ENCODE measurements at places on chromosomes 6 and 20.

DNA sequence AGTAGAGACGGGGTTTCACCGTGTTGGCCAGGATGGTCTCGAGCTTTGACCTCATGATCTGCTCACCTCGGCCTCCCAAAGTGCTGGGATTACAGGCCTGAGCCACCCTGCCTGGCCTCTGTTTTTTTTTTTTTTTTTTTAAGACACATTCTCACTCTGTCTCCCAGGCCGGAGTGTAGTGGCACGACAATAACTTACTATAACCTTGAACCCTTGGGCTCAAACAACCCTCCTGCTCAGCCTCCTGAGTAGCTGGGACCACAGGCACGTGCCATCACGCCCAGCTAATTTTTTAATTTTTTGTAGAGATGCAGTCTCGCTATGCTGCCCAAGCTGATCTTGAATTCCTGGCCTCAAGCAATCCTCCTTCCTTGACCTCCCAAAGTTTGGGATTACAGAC, 26.6 kb downstream of the CPXM1 start:
- no peak for DNase-seq

DNA sequence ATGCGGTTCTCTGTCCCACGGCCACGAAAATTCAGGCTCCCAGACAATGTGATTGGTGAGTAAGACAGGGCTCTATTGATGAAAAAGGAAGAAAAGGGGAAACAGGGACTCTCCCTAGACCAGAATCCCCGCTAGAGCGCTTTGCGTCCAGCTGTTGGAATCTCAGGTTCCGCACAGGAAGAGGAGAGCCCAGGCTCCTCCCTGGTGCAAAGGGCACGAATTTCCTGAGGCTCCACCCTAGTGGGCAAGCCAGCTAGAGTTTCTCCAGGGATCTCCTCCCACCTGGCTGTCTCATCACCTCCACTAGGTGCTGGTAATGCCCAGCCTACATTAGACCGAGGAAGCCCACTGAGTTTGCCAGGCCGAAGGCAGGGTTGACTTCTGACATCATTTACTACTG, 135.9 kb upstream of the SOX4 start:
- no peak for DNase-seq

DNA sequence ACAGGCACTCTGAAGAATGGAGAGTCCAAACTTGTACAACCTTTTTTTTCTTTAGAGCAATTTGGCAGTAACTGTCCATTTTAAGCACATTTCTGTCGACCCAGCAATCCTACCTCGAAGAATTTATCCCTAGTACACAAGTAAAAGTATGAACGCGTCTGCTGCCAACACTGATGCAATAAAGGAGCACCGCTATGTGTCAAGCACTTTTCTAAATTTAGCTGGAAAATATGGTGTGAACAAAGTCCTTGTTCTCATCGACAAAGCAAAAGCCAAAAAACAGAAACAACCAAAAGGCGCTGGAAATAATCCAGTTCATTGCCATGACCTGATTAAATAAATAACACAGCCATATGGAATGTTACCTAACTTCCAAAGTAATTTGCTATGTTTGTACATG, 1.1 kb downstream of the DPM1 start:
- DNase-seq = no peak

DNA sequence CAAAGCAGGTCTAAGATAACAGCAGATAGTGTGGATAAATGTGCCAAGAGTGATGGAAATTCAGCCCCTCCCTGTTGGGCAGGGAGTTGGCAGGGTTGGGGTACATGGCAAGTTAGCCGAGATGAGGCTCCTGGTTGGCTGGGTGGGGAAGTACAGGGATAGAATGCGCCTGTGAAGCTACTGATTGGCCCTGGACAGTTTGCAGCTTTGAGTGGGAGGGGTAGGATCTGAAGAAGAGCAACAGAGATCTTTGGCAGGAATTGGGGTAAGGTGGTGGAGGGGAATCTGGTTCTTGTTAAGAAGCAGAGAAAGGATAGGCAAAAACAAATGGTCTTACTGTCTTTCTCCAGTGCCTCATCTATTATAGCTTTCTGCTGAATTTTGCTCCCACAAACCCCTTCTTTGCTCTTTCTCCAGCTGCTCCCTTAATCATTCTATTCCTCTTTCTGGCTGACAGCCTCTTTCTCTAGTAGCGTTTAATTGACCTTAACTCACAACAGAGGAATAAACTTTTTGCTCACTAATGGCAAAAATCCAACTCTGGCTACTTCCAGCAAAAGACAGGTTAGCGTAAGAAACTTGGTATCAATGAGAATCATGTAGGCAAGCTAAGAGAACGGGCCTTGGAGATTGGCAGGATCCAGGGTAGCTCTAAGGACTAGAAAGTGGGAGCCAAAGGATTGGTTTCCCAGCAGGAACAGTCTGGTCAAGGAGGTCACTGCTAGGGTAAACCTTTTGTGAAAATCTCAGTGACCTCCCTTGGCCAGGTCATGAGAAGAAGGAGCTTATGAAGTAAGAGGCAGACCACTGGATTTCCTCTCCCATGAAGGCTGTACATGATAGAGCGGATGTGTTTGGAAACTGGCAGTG, 86.3 kb upstream of the CARMIL1 start:
- no peak for DNase-seq

DNA sequence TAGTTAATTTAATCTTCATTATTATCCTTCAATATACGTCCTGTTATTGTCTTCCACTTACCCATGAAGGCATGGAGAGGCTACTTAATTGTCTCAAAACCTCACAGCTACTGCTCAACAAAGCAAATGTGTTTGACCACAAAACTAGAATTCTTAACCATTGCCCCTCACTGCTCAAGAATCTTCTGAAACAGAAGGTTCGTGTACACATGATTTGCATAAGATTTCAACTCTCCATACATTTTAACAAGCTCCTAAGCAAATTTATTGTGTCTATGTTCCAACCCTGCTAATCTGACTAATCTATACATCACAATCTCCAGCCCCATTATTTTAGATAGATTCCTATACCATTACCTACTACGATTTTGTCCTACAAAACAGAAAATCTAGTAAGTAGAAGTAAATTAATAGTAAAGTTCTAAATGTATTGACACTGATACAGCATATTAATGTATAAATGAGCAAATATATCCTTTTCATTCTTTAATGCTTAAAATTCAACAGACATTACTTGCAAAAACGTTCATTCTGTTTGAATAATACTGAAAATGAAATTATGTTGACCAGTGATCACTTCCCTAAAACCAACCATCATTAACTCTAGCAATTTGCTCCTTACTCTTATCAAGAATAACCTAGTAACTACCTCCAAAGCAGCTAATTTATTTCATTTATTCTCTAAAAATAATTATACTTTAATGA, 89.7 kb upstream of the RNF217 start:
- no peak for DNase-seq

DNA sequence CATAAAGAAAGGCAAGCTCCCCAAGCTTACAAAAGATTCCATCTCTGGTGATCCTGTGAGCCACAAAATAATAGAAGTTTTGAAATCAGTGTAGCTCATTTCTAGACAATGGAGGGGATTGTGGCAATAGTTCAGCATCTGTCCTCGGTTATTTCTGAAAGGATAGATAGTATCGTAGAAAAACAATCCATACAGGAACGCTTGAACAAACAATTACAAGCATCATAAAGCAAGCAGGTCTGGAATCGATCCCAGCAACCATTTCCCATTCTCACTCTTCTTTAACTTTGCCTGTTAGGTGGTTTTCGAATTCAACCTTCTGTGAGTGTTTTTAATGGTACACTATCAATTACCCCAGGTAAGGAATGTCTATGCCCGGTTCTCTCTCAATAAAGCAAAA, 931.1 kb downstream of the KIF16B start:
- no peak for DNase-seq

- DNase-seq = no peak
These were observed 22.7 kb upstream of the TMEM181 start for GRCh38 chr6:158536891-158537798.

DNA sequence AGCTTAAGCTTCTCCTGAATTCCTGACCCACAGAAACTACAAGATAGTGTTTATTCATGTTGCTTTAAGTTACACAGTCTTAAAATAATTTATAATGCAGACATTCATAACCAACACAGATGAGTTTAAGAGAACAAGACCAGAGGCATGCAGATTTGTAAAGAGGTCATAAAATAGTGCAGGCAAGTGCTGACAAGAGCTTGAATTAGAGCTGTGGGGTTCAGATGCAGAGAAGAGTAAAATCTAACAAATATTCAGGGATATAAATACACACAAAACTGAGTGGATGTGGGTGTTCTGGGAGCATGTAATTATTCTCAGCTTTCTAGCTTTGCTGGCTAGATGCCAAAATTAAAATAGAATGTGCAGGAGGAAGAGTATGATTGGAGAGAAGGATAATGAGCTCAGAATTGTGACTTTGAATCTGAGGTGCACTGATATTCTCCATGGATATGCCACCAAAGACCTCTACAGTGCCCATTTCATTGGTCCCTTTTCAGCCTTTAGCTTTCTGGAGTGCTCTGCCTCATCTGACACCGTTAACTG, 291.9 kb upstream of the SGK1 start:
- DNase-seq = no peak

GRCh38 chr6:144321839-144322591, 36.9 kb downstream of the UTRN start:
- DNase-seq = no peak

DNA sequence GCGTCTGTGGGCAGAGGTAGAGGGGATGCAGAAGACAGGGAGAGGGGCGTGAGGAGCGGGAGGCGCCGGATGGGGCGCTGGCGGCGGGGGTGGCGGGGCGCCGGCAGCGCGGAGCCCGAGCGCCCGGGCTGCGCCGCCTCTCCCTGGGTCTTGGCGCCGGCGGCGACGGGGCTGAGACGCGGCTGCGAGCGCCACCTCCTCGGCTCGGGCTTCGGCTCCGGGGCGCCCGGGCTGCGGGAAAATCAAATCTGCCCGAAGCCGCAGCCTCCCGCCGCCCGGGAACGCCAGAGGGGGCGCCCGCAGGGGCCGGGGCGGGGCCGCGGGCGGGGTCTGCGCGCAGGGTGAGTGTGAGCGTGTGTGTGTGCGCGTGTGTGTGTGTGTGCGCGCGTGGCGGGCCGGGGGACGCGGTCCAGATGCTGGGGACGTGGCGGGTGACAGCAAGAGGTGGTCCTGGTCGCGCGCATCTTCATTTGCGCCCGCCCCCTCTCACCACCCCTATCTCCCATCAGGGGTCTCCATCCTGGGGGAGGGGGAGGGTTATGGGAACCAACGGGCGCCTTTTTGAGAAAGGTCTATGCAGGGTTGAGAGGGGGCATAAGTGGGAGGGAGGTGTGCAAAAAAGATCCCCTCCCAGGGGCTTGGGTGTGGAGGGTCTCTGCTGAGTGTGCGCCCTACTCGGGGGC, 646 bp upstream of the CPNE5 start:
- DNase-seq = no peak

- DNase-seq = no peak
These were observed 302.8 kb downstream of the BTBD9 start for GRCh38 chr6:38336922-38337321.

DNA sequence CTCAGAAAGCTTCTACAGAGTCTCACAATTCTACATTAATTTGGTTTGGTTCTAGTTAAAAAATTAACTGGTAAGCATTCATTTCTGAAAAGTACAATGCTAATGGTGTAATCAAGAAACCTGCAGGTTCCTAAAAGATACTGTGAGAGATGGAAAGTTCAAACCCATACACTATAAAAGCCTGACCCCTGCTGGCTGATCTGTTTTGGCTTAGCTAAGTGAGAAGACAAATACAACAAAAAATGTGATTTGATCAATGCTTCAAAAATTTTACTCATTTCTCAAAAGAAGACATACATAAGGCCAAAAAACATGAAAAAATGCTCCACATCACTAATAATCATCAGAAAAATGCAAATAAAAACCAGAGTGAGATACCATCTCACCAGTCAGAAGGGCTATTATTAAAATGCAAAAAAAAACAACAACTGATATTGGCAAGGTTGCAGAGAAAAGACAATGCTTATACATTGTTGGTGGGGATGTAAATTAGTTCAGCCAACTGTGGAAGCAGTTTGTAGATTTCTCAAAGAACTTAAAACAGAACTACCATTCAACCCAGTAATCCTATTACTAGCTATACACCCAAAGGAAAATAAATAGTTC, 102.8 kb downstream of the MOXD1 start:
- DNase-seq = no peak

DNA sequence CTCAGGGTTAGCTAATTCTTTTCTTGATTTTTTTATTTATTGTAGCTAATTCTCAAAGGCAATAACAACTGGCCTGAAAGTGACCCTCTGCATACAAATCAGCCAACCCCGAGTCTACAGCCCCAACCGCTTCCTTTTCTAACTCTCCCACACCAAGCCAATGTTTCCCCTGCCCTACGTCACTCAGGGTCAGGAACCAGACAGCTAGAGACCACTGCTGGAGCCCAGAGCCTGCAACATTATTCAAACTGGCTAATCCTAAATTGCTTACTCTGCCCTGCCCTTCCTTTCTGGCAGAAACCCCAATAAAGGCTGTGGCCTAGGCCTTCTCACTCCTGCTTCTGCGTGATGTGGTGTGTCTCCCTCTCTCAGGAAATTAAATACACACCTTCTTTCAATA, 320.7 kb downstream of the CBLN4 start:
- no peak for DNase-seq

DNA sequence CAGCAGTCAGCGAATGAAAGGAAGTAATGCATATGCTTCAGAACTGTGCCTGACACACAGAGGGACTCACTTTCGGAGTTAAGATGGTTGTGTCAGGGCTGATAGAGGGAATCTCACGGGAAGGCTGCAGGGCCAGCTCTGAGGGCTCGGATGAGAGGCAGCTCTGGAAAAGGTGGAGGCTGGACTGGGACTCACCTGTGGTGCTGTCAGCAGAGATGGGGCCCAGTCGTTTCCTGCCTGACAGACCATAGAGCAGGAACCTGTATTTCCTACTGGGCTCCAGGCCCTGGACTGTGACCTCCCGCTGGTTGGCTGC, 9.3 kb downstream of the CYP21A2 start:
- no peak for DNase-seq

- no peak for DNase-seq
These were observed 3.9 kb downstream of the SRC start for GRCh38 chr20:37349517-37350491.

DNA sequence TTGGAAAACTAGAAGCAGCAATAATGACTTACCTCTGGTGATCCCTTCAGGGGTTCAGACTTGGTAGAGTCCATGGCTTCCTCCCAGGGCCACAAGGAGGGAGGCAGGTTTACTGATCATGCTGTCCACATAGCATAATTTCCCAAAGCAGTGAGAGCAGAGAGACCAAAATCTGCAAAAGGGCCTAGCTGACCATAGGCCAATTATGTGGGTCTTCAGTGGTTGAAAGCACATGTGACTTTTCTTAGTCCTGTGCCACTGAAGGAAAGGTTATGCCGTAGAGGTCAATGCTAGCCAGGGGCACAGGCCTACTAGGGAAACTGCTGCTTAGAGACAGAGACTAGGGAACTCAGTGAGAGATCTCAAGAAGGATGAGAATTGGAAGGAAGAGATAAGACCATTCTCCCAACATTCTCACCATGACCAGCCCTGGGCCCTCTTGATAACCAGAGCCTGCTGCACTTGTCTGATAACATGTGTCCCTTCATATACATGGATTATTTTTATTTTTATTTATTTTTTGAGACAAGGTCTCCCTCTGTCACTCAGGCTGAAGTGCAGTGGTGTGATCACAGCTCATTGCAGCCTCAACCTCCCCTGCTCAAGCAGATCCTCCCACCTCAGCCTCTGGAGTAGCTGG, 2.0 kb upstream of the GTPBP2 start:
- DNase-seq = no peak
